HEK293T (cell line): ENCODE measurements at places on chromosomes 1 and 21.
A peak's percentile ranks its signal among the peaks of the same experiment; 100 is the strongest.

DNA sequence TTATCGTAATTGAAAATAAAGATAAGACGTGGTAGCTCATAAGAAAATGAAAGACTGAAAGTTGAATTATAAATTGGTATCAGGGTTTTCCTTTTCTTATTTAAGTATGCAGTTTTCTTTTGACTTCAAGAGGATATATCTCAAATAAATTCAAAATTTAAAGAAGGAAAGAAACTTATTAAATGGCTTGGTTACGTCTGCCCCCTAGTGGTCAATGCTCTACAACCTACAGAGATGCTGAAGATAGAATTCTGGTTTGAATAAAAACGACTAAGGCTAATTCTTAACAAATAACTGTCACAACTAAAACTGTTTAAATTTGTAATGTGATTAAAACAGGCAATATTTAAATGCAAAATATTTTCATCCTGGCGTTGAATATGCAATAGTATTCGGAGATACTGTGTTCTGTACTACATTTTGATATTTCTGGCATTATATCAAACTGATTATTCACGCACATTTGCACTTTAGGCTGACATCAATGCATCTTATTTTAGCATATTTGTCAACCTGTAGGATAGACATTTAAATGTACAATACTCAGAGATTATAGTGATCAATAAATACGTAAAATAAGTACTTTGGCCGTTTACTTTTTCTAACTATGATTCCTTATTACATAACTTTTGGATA is 26.8 kb downstream of the IFI44 start:
- DNase-seq, result peak; percentile 39

GRCh38 chr1:3197781-3198316 is 128.8 kb downstream of the PRDM16 start:
- DNase-seq, result no peak

- no peak for DNase-seq
These were observed 470.9 kb downstream of the TTLL7 start for GRCh38 chr1:83527987-83528386.

DNA sequence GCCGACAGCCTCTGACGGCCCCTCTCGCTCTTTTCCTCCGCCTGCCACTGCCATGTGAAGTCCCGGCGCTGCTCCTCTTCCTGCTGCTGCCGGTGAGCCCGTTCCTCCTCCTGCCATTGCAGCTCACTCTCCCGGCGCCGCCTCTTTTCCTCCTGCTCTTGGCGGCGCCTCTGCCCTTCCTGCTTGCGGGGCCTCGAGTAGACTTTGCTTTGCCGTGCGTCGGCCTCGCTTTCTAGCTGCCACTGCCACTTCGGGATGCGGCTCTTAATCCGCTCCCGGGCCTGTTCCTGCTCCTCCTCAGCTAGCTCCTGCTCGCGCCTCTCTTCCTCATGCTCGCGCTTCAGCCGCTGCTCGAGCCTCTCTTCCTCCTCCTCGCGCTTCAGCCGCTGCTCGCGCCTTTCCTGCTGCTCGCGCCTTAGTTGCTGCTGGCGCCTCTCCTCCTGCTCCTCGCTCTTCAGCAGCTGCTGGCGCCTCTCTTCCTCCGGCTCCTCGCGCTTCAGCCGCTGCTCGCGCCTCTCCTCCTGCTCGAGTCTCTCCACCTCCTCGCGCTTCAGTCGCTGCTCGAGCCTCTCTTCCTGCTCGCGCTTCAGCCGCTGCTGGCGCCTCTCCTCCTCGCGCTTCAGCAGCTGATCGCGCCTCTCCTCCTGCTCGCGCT is 4.3 kb downstream of the TCHH start:
- DNase-seq, result peak; percentile 34

DNA sequence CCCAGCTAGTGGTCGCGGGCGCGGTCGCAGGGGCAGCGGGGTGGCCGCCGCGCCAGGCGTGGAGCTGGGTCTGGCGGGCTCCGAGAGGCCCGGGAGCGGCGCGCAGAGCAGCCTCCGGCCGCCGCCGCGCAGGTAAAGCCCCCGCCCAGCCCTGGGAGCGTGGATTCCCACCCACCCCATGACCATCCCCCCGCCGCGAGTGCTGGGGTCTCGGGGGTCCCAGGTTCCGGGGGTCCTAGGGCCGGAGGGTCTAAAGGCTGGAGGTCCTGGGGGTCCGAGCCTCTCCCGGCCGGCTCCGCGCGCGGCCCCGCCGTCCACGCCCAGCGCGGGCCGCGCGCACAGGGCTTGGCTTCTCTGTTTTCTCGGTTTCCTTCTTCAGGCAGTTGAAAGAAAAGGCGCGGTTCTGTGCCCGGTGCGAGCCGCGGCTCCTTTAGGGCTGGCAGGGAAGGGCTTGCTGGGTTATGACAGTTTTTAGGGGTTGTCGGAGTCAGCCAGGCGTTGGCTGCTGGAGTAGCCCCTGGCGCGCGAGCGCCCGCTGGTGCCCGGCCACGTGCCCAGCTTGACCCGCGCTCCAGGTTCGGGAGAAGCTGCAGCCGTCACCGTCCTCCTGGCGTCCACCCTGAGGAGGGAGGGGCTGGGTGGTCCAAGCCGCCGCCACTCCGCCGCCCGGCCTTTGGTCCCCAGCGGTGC is 359 bp downstream of the LRRC3 start:
- peak; percentile 59 for DNase-seq

DNA sequence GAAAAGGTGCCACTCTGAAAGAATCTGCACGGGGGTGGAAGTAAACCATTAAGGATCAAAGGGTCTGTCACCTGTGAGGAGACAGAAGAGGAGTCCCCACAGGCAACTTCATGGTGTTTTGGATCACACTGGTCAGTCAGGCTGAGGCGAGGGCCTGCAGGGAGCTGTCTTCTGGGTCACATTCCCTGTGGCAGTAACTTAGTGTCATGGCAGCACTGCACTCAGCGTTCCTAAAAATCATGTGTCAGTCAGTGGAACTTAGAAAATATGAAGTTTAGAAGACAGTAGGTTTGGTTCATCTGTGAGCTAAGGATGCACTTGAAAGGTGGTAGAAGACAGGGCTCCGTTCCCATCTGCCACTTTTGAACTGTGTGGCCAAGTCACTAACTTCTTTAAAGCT is 43.5 kb upstream of the CD101 start:
- no peak for DNase-seq

GRCh38 chr1:245685111-245685810 is 530.5 kb downstream of the KIF26B start:
- no peak for DNase-seq

- DNase-seq, result no peak
These were observed 14.8 kb downstream of the IBA57 start for GRCh38 chr1:228180271-228180958.

- DNase-seq, result no peak
These were observed 35.7 kb upstream of the MYSM1 start for GRCh38 chr1:58735586-58735985.

DNA sequence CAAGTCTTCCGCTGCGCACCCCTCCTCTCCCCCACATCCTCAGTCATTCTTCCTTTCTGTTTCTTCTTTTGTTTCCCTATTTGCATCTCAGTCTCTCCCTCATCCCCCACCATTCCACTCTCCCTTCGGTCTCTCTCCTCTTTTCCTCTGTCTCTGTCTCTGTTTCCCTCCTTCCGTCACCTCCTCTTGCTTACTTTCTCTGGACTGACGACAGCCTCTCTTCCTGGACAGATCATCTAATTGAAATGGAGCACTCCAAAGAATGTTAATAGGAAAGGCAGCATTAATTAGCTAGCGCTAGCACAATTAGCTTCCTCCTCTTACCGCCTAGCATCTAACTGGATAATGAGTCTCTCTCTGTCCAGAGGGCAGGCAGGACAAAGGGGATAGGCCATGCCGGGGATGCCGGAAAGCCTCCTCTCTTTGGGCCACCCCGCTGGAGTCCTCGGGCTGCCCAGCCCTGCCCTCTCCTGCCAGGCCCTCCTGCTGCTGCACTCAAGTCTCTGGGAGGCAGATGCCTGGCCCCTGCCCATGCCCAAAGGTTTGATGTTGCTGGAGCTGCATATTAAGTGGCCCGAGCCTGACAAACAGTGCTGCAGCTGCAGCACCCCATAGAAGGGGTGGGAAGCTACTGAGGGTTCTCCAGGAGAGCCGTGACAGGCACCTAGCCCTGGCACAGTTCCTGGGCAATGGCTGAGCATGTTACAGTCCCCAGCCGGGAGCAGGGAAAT is 20.8 kb downstream of the DISP3 start:
- DNase-seq, result no peak

DNA sequence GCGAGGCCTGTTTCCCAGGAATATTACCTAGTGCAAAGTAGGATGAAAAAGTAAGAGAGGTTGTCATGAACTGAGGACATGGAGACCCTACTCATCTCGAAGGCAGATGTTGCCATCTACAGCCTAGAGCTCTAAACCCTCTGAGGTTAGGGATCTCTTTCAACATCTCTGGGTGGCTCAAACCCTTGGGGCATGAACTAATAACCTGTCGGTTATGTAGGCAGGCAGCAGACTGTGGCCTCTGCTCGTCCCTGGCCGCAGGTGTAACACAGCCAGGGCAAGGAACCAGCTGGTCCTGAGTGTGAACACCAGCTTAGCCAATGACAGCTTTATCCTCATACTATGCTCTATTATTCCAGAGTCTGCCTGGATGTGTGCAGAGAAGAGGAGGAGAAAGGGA is 13.2 kb downstream of the CAPZB start:
- DNase-seq, result no peak

DNA sequence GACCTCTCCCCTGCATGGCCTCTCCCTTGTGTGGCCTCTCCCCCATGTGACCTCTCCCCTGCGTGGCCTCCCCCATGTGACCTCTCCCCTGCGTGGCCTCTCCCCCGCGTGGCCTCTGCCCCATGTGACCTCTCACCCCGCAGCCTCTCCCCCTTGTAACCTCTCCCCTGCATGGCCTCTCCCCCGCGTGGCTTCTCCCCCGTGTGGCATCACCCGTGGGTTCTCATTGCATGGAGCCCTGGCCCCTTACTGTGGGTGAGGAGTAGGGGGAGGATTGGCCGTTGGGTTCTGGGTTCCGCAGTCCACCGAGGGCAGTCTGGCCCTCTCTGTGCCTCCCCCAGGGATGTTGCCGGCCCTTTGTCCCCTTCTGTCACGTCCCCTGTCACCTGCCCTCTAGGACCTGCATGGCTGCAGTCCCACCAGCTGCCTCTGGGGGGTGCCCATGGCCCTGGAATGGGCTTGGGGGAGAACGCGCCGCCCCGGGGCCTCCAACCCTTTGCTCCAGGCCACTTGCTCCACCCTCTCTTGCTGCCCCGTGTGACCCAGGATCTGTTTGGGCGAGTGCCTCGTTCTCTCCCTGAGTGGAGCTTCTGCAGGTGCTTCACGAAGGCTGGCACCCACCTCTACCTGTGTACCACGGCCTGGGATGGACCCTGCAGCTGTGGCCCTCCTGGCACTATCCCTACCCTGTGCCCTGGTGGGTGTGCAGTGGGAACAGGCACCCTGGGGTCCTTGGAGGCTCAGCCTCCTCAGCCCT is 21.3 kb downstream of the RRP1 start:
- DNase-seq, result peak; percentile 96

GRCh38 chr1:235806123-235806522 is 60.6 kb downstream of the LYST start:
- DNase-seq, result no peak

- DNase-seq, result no peak
These were observed 42.1 kb upstream of the DIP2A start for GRCh38 chr21:46416551-46416950.

GRCh38 chr1:24319962-24320361 is 805 bp downstream of the GRHL3 start:
- DNase-seq, result no peak

DNA sequence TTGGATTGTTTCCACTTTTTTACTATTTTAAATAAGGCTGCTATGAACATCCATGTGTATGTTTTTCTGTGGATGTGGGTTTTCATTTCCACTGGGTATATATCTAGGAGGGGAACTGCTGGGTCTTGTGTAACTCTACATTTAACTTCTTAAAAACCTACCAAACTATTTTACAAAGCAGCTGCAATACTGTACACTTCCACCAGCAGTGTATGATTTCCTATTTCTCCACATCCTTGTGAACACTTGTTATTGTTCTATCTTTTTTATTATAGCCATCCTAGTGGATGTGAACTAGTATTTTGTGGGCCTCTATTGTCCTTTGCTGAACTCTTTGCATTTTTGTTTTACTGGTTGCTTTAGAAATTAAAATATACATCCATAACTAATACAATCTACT is 33.4 kb downstream of the DIPK1A start:
- DNase-seq, result no peak

DNA sequence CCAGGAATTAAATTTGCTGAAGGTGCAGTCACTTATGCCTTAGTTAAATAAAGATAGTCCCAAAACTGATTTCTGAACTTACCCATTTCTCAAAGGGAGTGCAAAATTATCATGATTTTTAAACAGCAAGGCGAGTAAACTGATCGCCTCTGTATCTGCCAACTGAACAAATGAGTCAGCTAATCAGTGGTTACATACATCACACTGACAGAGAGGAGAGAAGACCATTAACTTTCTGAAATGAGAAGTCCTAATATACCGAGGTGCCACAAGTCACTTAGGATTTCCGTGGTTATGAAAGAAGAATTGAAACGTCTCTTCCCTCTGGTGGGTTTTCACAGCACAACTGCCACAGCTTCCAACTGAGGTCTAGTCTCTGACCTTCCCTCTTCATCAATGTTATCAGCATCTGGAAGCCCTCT is 400.7 kb downstream of the SMYD3 start:
- no peak for DNase-seq
